ENCODE measurements at places on chromosomes 16 and 17.

GRCh38 chr16:88595921-88596320 is 25.7 kb downstream of the ZC3H18 start:
- no peak for DNase-seq

DNA sequence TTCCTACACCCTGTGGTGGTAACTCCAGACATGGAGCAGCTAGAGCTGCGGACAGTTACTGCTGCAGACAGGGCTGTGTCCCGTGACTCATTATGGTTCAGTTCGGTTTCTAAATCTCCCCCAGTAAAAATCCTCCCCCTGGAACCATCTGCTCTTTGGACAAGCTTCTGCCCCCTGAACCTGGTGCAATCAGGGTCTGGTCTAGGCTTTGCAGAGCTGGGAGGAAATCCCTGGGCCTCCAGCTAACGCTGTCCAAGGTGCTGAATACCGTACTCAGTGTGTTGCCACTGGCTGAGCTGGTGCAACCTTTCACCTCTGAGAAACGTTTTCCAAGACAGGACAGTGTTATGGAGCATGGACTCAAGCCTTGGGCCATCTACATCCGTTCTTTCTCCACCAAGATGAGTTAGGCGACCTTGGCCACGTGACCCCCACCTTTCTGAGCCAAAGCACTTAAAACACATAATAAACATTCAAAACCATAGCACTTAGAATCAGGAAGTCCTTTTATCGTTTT is 142.0 kb downstream of the CPPED1 start:
- no peak for DNase-seq

DNA sequence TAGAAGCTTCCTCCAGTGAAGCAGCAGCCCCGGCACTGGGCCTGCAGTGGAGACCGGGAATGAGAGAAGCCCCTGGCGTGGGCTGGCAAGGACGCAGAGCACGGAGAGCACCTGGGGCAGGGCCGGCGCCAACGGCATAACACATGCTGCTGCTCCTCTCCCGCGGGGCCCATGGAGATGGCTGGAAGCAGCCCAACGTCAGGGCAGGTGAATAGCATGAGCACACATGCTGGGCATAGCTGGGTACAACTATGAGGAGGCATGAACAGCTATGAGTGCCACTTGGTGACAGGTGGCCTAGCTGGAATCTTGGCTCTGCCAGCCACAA is 46.4 kb downstream of the IRF8 start:
- no peak for DNase-seq

DNA sequence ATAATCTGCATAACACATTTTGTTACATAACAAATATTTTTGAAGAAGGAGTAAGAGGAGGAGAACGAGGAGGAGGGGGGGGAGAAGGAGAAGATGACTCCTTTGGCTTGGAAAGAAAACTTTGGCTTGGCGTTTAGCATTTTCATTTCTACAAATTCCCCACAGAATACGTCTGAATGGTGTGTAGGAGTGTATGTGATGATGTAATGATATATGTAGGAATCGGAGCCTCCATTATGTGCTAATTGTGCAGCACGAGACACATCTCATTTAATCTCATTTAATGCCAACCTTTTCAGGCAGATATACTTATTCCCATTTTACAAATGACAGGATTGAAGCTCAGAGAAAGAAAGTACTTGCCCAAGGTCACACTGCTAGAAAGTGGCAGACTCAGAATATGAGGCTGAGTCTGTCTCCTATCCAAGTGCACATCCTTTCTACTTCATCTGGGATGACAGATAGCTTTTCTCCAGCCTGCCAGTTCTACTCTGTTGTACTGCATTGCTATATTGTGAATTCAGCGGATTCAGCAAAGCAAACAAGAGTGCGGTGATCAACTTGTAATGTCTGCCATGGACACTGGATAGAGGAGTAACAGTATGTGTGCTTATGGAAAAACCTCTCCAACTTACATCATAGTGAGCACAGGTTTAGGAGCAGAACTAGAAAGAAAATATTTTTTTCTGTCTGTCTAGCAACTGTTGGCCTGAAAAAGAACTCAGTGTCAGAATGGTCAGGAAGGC is 10.4 kb upstream of the SLC47A2 start:
- no peak for DNase-seq

DNA sequence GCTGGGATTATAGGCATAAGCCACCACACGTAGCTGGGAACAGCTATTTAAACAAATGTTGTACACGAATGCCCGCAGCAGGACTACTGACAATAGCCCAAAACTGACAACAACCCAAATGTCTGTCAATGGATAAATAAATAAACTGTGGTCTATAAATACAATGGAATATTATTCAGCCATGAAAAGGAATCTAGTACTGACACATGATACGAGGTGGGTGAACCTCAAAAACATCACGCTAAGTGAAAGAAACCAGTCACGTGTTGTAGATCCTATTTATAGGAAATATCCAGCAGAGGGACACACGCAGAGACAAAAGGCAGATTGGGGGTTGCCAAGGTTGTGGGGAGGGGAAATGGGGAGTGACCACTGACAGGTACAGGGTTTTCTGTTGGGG is 390.0 kb upstream of the TNRC6C start:
- no peak for DNase-seq

- DNase-seq: peak; percentile 21
Measured at GRCh38 chr17:1143573-1143972, 36.2 kb downstream of the ABR start.

DNA sequence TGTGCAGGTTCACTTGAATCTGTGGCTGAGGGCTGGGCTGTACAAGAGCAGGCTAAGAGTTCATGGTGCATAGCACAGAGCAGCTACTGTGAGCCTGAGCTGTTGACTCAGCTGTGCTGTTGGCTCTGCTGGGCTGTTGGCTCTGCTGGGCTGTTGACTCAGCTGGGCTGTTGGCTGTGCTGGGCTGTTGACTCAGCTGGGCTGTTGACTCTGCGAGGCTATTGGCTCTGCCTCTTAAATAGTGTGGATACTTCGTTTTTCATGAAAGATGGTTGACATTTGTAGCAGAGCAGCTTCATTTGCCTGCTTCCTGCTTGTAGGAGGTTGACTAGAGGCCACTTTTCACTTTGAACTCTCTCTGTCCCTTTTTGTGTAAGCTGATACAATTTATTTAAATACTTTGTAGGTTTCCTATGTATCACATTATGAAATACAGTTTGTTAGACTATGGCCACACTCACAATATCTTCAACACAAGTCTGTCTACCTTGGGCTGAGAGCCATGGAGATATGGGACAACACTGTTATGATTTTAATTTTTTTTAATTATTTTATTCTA is 40.3 kb upstream of the CCNF start:
- no peak for DNase-seq

GRCh38 chr17:64155751-64156544 is 26.0 kb upstream of the ERN1 start:
- no peak for DNase-seq

DNA sequence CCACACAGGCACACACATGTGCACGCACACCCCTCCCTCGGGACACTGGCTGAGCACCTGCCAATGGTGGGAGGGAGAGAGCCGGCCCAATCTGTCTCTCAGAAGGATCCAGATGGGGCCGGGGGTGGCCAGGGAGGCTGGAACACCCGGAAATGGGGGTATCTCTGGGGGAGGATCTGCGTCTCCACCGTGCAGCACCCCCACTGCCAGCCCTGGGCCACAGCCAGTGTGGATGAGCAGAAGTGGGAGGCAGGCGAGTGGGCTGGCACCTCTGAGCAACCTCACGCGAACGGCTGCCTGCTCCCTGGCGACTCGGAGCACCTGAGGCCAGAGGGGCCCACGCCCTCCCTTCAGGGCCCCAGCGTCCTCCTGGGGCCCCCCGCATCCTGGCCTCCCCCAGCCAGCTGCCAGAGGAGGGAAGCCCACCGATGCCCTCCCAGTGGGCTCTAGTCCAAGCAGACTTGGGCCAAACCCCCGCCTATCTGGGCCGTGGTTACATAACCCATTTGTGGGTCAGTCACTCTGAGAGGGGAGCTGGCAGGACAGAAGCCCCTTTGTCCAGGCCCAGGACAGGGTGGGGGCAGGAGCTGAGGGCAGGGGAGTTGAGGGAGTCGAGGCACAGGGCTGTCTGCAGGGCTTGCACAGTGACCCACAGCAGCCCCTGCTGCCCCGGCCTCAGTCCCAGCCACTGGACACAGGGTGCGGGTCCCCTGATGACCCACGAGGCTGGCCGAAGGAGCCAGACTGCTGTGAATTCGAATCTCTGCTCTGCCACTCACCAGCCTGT is 5.6 kb downstream of the CASKIN1 start:
- DNase-seq: no peak

DNA sequence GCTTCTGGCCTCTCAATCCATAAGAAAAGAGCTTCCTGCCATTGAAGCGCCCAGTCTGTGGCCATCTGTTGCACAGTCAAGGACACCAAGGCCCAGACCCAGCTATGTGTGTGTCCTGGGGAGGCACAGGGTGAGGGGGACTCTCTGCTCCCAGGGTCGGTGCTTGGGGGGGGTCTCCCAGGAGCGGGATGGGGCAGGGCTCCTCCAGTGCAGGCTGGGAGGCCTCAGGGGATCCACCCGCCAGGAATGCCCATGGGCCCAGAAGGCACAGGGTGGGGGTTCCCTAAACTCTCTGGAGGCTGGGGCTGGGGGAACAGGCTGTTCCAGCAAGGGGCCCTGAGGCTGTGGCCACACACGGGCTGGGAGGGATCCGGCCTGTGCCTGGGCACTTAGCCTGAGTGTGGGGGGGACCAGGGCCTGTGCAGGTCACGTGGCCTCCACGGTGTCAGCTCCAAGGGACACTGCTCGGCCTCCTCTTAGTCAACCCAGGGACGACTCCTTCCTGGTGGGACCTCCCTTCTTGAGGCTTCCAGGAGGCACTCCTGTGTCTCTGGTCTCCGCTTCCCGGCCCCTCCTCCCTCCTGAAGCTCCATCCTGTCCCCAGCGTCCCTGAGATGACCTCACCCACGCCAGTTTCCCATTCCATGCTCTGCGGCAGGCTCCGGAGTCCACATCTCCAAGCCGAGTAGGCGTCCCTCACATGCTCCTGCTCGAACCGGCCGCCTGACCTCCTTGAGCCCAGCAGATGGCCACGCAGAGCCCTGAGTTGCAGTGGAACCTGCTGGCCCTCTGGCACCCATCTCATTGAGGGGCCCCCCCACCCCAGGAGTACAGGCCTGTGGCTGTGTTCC is 23.1 kb upstream of the BAHCC1 start:
- no peak for DNase-seq

GRCh38 chr17:45302649-45303173 is 14.1 kb downstream of the MAP3K14 start:
- no peak for DNase-seq

DNA sequence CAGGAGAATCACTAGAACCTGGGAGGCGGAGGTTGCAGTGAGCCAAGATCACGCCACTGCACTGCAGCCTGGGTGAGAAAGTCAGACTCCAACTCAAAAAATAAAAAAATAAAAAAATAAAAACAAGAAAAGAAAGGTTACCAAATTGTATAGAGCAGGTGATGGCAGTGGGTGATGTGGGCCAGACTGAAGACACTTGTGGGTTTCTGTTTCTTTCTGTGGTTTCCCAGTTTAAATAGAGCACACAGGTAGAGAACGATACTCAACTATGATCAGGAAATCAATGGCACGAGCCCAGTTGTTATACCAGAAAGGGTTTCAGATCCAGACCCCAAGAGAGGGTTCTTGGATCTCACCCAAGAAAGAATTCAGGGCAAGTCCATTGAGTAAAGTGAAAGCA is 32.6 kb downstream of the NUBP1 start:
- no peak for DNase-seq

- no peak for DNase-seq
Measured at GRCh38 chr17:41448506-41448905, 7.7 kb upstream of the KRT38 start.

DNA sequence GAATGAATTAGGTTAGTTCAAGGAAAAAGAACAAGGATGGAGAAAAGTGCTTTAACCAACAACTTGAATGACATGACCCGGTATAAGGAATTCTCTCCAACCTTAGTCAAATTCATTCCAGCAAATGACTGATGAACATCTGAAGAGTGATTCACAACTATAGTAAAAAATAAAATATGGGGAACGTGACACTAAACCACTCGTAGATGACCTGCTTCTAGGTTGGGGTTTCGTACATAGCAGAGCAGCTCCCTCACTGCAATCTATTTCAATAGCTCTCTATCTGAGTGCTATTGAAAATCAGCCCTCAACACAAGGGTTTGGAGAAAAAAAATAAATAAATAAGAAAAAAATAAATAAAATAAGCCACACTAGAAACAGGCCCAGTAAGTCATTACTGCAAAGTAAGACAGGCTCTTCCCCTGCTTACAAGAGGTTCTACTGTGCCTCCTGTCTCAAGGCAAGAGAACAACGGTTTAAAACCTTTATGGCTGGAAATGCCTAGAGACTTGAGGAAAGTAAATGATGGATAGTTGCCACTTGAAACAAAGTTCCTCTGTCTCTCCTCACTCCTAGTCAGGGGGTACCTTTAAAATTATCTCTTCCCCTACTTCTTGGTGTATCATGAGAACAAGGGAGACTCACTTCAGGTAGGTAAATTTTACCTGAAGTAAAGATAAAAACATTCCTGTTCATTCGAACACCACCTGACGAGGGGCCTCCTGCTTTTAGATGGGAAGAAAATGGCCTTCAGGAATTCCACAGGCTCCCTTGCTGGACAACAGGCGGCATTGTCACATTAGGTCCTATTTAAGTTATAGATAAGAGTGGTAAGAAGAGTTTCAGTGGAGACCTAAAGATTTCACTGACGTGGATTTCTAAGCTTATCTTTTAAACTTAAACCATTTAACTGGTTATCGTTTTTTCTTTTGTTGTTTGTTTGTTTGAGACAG is 20.5 kb downstream of the COG7 start:
- no peak for DNase-seq

- no peak for DNase-seq
Measured at GRCh38 chr17:57550016-57550415, 195.1 kb downstream of the CCDC182 start.

- no peak for DNase-seq
Measured at GRCh38 chr17:34926661-34927060, 34.6 kb downstream of the CCT6B start.

- no peak for DNase-seq
Measured at GRCh38 chr17:55664287-55664686, 58.4 kb downstream of the TMEM100 start.

GRCh38 chr16:19212059-19212458 is 44.0 kb downstream of the SYT17 start:
- no peak for DNase-seq

- DNase-seq: peak; percentile 99
Measured at GRCh38 chr17:42422958-42423712, at the start of gene CAVIN1. TSS of gene CAVIN1 (minus strand) at chr17:42423256. CDS start at chr17:42423097, 159 bp downstream.

GRCh38 chr16:12704492-12705111 is 99.1 kb downstream of the CPPED1 start:
- no peak for DNase-seq

DNA sequence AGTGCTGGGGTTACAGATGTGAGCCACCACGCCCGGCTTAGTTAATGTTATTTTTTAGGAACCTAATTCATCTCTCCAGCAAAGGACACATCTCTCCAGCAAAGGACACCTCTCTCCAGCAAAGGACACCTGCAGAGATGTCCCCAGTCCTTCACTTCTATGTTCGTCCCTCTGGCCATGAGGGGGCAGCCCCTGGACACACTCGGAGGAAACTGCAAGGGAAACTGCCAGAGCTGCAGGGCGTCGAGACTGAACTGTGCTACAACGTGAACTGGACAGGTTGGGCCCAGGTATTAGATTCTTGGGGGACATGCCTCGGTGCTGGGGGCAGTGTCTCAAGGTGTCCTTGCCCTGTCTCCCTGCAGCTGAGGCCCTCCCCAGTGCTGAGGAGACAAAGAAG is 4.7 kb downstream of the PFAS start:
- no peak for DNase-seq

GRCh38 chr17:7213895-7214299 is 5.7 kb downstream of the DLG4 start:
- DNase-seq: no peak

All from fibroblast of skin of left quadriceps (primary cell).